KBM-7 (cell line): ENCODE measurements at places on chromosomes 7 and 10.
A peak's percentile ranks its signal among the peaks of the same experiment; 100 is the strongest.

DNA sequence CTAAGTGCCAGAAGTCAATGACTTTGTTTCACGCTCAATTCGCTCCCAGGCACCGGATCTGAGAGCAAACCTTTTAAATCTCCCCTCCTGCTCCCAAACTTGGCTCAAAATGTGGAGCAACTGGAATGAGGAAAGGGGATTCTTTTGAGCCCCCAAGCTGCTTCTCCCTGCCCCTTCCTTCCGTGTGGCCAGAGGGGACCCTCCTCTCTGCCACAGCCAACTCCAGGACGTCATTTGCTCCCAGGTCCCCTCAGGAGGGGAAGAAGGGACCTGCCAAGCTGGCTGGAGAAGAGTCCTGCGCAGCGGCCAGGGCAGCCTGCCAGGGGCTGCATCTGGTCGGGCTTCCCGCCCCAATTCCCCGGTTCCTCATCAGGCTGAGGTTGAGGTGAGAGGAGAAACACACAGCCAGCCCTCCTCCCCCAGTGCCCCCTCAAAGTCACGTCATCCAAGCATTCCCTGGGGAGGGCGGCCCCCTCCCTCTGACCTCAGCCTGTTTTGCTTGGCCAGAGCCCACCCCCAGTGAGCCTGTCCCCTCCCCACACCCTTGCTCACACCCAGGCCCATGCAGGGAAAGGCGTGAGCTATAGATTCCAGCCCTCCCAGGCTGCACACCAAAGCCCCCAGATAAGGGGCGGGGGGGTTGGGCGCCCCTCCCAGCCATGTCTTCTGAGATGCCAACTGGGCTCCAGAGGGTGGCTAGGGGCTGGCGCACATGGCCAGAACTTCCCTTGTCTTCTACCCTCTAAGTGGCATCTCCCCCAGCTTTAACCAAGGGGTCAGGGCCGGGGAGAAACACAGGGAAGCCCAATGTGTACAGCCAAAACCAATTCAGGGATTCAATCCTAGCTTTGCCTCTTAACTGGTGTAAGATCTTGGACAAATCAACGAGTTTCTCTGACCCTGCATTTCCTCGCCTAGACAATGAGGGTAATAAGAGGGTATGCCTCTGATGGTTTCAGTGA is 35.0 kb downstream of the SH3PXD2A start:
- peak; percentile 36 for DNase-seq

DNA sequence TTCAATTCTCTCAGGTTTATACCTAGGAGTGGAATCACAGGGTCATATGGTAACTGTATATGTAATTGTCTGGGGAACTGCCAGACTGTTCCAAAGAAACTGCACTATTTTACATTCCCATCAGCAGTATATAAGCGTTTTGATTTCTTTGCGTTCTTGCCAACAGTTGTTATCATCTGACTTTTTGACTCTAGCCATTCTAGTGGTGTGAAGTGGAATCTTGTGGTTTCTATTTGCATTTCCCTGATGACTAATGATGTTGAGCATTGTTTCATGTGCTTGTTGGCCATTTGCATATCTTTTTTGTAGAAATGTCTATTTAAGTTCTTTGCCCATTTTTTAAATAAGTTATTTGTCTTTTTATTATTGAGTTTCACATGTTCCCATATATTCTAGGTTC is 44.3 kb upstream of the ZC3HAV1 start:
- DNase-seq = no peak

- peak; percentile 12 for DNase-seq
These were observed at the start of gene ITIH5 for GRCh38 chr10:7666253-7667023. Gene ITIH5, minus strand, starts transcription at chr10:7666966. Its CDS starts 74 bp downstream, at chr10:7666892.

DNA sequence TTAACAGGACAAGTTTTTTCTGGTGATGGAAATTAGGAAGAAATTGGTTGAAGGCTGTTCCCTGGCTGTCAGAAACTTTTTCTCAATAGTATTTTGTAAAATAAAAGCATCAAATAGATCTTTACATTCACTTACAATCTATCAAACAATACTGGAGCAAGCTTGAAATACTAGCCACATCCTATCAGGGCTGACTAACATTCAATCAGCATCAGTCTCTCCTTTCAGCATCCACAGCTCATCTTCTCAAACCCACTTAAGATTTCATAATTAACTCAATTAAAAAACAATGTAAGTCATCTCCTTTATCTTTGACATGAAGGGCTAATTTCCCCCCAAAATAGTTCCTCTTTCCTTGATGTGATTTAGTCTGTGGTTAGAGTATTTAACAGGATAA is 80.2 kb downstream of the DIP2C start:
- no peak for DNase-seq

- DNase-seq = no peak
These were observed 365 bp downstream of the YME1L1 start for GRCh38 chr10:27153845-27154193.

DNA sequence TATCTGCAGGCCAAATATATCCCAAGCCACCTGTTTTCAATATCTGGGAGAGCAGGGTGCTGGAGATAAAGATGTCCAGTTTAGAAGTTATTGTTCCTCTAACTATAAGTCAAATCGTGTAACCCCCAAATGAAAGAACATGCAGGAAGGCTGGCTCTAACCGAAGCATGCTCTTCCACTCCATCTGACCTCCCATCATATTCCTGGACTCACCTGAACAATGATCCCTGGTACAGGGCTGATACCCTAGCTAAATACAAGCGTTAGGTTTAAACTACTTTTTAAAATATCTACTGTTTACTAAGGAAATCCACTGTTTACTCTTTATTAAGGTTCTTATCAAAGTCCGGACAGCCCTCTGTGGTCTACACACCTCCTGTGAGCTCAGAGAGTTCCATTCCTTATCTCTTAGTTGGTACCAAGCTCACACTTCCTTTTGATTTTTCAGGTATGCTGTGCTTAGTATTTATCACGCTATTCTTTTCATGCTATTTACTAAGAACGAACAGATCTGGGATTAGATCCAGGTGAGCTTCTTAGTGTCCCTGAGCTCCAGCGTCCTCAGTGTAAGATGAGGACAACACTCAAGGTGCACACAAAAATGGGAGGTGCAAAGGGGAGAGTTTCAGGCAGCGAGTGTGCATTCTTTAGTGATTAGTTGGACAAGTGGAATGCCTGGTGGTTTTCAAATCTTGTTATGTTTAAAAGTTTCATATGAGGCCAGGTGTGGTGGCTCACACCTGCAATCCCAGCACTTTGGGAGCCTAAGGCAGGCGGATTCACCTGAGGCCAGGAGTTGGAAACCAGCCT is 23.6 kb upstream of the COBL start:
- no peak for DNase-seq

DNA sequence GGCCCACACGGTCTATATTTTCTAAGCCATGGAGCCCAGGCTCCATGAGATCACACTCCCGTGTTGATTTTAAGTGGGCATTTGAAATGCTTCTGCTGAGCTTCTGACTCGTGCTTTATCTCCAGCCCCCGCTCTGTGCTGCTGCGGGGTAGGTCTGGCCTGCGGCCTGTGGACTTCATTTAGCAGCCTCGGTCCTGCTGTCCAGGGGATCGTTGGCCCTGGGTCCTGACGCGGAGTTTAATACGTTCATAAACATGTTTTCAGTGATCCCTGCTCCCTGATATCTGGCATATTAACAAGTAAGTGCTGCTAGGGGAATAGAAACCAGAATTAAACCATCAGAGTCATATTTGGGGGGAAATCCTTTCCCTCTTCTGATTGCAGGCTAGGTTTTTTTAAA is 540.3 kb upstream of the MGMT start:
- no peak for DNase-seq

DNA sequence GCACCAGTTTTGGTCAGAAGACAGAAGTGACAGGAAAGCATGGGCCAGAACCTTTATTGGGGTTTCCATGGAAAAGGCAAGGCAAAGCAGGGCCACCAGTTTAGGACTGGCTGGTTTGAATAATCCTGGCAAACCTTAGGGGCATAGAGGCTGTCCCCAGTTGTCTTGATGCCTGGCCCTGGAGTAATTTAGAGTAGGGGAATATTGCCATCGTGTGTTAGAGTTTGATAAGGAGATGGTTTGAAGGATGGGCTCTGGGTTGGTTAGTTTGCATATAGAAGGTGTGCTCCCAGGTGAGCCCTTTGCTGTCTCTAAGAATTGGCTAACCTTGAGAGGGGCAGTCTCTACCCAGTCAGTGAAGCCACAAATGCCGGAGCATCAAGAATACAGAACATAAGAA is 79.6 kb downstream of the ZNF777 start:
- no peak for DNase-seq

DNA sequence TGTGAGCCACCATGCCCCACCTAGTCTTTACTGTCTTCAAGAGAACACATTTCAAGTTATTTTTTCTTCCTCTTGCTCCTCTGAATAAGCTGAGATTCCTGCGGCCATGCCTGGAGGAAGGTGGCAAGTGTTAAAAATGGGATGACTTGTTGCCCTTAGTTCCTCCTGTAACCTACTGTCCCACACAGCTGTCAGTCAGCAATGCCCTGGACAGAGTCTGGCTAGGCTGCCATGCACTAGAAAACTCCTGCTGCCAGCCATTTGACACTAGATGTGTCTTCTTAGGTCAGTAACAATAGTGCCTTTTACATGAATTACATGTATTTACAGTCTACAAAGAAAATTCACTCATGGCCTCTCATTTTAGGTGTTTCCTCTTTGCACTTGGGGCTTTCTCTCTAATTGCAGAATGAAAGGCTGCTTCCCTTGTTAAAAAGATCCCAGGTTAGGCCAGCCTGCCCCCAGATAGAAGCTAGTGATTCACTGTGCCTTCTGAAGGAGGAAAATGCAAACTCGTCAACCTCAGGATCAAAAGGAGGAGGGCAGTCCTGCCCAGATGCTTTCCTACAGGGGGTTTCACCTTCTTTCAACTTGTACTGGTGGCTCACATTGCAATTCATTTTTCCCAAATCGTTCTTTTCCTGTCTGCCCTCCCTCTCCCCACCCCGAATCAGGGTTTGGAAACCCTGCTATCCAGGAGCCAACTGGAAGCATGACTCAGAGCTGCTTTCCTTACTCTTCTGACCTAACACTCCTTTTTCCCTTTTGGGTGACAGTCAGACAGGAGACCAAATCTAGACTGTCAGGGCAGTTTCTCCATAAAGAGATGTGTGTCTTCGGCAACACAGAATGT is 136.6 kb downstream of the SPAG6 start:
- DNase-seq = no peak

DNA sequence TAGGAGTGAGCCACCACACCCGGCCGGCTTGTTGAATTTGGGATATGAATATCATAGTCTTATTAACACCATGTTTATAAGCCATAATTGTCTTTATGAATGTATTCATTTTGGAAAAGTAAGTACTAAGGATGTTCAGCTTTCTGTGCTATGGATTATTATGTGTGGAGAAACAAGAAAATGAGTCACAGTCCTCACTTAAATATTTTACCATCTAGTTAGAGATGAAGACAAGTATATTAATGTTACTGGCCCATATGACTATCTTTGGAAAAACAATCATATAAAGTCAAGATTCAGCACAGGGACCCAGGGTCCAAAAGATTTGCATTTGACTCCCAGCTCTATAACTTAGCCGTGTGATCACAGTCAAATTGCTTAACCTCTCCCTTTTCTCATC is 9.8 kb upstream of the TOMM7 start:
- DNase-seq = no peak

GRCh38 chr7:21580073-21580521 is 37.3 kb downstream of the DNAH11 start:
- peak; percentile 16 for DNase-seq

- no peak for DNase-seq
These were observed 203.6 kb upstream of the NPSR1 start for GRCh38 chr7:34454381-34454780.

- no peak for DNase-seq
These were observed 4.2 kb downstream of the ELN start for GRCh38 chr7:74032191-74032490.

DNA sequence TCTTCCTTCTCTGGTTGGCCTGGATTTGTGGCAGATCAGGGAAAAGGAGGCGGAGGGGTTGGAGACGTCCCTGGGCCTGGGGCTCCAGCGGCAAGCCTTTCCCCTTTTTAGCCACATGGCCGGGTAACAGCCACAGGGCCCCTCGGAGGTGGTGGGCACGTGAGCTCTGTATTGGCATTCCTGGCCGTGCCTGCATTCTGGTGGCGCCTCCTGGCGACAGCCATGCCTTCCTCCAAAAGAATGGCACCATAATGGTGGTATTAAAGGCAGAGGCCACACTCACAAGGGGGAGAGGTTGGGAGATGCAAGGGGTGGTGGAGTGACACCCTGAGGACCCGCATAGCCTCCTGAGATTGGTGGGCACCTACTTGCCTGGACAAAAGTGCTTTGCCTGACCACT is 3.0 kb upstream of the AQP1 start:
- no peak for DNase-seq

DNA sequence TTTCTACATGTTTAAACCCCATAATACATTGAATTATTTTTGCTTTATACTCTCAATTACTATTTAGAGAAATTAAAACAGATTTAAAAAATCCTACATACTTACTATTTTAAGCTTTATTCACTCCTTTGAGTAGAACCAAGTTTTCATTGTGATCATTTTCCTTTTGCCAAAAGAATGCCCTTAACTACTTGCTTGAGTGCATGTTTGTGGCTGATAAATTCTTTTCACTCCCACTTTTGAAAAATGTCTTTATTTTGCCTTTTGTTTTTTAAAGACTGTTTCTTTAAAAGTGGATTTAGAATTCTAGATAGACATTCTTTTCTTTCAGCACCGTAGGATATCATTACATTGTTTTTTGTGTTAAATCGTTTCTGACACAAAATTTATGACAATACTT is 22.3 kb upstream of the AGR3 start:
- DNase-seq = no peak

DNA sequence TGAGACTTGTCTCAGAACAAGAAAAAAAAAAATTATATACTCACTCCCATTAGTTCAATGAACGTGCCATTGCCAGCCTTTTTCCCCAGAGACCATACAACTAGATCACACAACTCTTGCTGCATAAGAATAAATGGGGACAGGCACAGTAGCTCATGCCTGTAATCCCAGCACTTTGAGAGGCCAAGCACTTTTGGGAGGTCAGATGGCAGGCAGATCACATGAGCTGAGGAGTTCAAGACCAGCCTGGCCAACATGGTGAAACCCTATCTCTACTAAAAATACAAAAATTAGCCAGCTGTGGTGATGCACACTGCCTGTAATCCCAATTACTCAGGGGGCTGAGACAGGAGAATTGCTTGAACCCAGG is 13.6 kb downstream of the PDLIM1 start:
- DNase-seq = no peak

- no peak for DNase-seq
These were observed 5.6 kb upstream of the PPP1R35 start for GRCh38 chr7:100441641-100442535.

- no peak for DNase-seq
These were observed 10.2 kb upstream of the C10orf67 start for GRCh38 chr10:23354630-23355279.

DNA sequence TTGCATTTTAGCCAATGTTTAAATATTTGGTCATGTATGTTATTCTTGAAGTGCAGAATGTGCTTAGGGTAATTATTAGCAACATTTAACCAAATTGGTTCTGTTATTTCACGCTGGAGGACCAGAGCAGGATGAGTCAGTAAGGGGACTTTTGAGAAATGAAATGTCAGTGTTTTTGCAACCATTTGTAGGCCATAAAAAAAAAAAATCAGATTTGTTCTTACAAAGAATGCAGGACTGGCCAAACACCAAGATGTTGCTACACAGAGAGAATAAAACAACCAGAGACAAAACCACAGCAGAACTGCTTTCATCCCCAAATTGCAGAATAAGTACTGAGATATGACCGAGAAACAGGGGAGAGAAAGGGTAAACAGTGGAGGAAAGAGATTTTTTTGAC is 62.1 kb downstream of the TPST1 start:
- no peak for DNase-seq
